Umbilical cord (tissue), 2 donors: ENCODE measurements at places on chromosomes 6 and 20. TPM values are rescaled to one million over a fixed set of nuclear protein-coding genes. Genes with fewer than 3 reads are reported as not detected.
A peak's percentile ranks its signal among the peaks of the same experiment; 100 is the strongest.

Gene BPIFB2
- not detected for total RNA-seq

- DNase-seq = peak; percentile 4
Measured at GRCh38 chr6:20978151-20978614, 443.9 kb downstream of the CDKAL1 start.

Gene RNGTT
- total RNA-seq = 14.4 TPM

Gene UBD
- total RNA-seq = 1.9 TPM

DNA sequence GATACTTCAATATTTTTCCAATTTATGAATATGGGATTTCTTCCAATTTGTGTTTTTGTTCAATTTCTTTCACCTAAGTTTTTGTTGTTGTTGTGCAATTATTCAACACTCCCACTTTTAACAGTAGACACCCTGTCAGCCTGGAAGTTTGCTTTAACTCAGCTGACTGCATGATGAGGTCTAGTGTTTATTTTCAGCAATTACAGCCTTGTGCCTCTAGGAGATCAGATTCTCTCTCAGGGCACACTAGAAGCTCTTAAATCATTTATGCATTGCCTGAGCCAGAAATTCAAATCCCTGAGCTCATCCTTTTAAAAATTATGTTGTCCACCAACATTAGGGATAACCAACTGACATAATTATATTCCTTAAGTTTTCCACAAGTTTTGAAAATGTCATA, 85.7 kb downstream of the MRAP2 start:
- DNase-seq = no peak
